ENCODE measurements at places on chromosomes 12 and 14.

- DNase-seq: peak; percentile 87
Measured at GRCh38 chr14:21476523-21476924, 235 bp downstream of the RAB2B start.

DNA sequence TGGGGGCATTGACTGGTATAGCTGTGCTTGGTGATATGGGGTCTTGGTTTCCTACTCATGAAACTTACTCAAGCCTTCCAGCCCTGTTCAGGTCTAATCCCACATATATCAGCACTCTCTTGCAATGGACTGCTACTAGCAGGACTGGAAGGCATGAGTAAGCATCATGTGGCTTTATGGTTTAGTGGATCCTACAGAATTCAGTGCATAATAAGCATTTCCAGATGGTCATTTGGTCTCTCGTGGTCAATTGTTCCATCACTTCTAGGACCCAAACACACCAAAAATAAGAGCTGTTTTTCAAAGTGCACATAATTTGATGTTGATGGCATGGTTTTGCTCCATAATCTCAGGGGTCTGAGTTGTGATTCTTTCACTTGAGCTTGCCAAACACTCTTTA is 114.4 kb downstream of the LMNTD1 start:
- DNase-seq: no peak

DNA sequence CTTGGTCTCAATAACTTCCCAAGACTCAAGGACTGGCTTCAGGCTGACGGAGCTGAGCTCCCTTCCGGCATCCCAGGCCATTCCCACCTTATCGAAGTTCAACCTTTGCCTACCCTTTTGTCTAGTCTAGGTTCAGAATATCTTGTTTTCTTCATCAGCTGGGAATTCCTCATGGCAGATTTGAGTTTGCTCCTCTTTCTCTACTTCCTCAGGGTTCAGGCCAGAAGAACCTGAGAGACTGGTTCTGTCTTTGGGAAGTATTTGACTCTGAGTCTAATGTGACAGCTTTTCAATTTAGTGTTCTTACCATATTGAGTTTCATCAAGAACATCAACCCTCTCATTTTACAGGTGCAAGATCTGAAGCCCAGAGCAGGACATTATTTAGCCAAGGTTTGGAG is 2.1 kb downstream of the BIN2 start:
- no peak for DNase-seq

GRCh38 chr12:94458877-94459727 is 565 bp downstream of the CEP83 start:
- no peak for DNase-seq

DNA sequence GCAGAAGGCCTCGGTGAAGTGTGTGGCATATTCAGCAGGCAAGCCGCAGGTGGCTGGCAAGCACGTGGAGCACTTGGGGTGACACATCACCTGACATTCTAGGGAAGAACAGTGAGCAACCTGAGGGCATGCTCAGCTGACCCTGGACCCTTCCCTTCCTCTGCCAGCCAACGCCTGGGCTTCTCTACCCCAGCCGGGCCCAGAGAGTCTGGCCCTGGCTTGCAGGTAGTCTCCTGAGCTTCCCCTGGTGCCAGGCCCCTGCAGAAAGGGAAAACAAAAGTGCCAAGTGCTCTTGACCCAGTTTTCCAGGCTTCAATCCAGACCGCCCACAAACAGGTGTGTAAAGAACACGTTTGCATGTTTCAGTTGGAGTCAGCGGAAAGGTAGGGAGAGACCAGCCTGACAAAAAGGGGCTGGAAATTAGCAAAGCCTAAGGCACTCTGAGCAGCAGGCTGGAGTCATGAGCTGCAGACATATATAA is 45.7 kb downstream of the PRKAB1 start:
- DNase-seq: no peak

DNA sequence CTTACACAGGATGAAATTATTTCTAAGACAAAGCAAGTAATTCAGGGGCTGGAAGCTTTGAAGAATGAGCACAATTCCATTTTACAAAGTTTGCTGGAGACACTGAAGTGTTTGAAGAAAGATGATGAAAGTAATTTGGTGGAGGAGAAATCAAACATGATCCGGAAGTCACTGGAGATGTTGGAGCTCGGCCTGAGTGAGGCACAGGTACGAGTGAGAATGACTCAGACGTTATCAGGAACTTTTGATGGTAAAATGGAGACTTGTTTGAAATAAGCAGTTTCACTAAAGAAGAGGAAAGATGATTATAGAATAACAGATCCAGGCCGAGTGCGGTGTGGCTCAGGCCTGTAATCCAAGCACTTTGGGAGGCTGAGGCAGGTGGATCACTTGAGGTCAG is 25.6 kb downstream of the KLC1 start:
- DNase-seq: no peak

GRCh38 chr12:111761706-111762105 is 5.0 kb upstream of the ALDH2 start:
- no peak for DNase-seq

DNA sequence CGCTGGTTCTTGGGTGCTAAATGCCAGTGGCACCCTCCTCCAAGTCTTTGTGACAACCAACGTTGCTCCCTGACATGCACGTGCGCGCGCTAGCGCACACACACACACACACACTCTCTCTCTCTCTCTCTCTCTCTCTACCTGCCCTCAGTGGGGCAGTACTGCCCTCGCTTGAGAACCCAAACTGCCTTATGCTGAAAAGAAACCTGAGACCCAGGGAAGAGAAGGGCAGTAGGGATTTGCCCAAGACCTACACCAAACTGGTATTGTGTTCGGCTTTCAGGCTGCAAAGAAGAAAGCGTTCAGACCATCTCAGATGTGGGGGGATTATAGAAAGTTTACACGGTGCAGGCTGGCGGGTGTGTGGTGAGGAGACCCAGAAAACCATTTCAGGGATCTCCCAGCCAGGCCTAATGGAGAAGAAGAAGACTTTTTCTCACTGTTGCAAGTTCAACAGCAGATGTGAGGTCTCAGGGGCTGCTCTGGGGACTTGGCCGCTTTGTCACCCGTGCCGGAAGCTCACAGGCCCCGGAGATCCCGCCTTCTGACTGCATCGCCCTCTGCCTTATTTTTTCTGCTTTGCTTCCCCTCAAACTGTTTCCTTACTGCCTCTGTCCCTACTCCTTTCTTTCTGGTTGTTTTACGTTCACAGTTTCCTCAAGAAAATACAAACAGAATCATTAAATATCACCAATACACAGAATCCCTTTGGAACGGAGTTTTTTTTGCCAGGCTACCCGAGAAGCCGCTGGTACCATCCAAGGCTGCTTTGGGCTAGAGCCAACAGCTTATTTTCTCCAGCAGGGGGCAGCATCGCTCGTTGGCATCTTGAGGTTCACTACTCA is 82.4 kb downstream of the PPM1A start:
- DNase-seq: peak; percentile 85

DNA sequence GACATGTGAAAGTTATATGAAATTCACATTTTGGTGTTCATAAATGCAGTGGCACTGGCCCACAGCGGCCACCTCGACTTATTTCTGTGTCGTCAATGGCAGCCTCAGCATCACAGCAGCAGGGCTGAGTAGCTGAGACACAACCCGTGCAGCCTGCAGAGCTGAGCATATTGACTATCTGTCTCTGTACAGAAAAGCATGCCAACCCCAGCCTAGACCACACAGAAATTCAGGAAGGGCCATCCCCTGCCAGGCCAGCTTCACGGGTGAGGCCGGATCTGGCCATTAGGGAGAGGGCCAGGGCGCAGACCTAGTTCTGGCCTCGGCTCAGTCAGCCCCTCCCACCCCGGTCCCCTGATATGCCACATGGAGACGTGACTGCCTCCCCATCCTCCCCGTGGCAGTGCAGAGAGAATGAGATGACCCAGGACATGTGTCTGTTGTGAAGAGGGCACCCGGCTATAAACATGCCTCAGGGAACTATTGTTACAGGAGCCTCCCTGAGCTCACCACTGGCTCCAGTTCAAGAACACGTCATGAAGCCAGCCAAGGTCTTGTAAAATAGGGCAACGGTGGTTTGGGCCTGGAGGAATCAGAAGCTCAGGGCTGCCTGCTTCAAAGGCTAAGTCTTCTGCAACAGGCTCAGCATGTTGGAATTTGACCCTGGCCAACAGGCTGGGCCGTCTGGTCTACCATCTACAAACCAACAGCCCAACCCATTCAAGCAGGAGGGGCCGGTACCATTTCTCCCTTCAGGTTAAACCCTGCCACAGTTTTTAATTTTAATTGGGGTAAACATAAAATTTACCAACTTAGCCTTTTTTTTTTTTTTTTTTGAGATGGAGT is 25.5 kb downstream of the SCARB1 start:
- no peak for DNase-seq

- no peak for DNase-seq
Measured at GRCh38 chr14:102930753-102931579, 8.5 kb downstream of the AMN start.

DNA sequence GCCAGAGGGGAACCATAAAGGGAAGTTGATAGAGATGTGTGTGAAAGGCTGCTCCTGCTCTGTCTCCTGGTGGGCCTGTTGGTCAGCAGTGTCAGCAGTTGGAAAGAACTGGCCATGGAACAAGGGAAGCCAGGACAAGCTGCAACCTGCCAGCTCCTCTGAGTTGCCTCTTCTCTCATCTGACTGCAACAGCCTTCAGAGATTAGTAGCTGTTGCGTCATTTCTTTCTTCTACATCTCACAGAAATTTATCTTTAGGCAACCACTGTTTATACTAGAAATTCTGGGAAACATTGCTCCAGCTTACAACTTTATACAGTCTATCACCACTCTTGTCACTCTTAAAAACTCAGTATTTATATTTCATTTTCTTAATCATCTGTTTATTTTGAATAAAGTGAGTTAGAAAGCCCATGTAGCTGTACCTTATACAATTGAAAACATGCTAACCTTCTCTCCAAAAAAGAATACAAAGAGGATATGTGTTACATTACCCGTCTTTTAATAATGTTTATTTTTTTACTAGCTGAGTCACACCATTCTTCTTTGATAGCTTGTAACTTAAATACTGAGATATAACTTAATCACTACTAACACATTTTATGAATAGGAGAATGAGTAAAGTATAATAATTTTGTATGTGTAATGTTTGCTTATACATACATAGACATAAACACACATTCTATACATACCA is 224.2 kb downstream of the LRFN5 start:
- DNase-seq: no peak

DNA sequence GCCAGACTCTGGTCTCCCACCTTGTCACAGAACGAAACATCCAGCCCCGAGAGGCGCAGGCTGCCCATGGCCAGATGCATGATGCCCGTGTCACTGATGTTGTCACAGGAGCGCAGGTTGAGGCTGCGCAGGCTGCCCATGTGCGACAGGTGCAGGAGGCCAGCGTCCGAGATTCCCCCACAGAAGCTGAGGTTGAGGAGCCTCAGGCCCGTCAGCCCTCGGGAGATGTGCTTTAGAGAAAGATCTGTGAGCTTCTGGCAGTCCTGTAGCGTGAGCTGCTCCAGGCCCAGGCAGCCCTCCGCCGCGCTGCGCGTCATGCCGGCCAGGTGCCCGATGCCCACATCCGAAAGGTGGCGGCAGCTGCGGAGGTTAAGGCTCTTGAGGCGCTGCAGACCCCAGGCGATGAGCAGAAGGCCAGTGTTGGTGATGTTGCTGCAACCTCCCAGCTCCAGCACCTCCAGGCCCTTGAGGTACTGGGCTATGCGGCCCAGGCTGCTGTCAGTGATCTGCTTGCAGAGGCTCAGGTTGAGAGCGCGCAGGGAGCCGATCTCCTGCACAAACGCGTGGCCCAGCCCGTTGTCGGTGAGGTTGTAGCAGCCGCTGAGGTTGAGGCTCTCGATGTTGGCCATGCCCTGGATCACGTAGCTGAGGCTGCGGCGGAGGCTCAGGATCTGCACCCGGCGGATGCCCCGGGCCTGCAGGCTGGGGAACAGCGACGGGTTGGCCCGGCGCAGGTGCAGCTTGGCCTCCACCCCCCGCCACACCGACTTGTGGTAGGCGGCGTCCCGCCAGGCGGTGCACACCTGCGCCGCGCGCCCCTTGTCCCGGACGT is 991 bp downstream of the FBXL14 start:
- peak; percentile 70 for DNase-seq

All from activated T-cell treated with anti-CD3 and anti-CD28 coated beads, Interleukin-2, amount 50 U/mL, for 48 hours (primary cell).